ENCODE measurements at places on chromosomes 3 and 15.

- no peak for DNase-seq
Measured at GRCh38 chr3:69290006-69290405, 95.9 kb downstream of the FRMD4B start.

- no peak for DNase-seq
Measured at GRCh38 chr3:100765437-100765975, 56.2 kb downstream of the TFG start.

GRCh38 chr15:30929064-30929669 is 25.5 kb downstream of the FAN1 start:
- no peak for DNase-seq

GRCh38 chr3:87491843-87492242 is 215.5 kb upstream of the POU1F1 start:
- DNase-seq = no peak

GRCh38 chr3:46866720-46867549 is 3.7 kb upstream of the MYL3 start:
- peak; percentile 86 for DNase-seq

GRCh38 chr3:50122661-50123391 is 32.3 kb upstream of the SEMA3F start:
- DNase-seq = no peak

GRCh38 chr15:98682992-98683701 is 34.8 kb downstream of the IGF1R start:
- DNase-seq = no peak

GRCh38 chr3:3241596-3241995 is 62.1 kb upstream of the CRBN start:
- no peak for DNase-seq

DNA sequence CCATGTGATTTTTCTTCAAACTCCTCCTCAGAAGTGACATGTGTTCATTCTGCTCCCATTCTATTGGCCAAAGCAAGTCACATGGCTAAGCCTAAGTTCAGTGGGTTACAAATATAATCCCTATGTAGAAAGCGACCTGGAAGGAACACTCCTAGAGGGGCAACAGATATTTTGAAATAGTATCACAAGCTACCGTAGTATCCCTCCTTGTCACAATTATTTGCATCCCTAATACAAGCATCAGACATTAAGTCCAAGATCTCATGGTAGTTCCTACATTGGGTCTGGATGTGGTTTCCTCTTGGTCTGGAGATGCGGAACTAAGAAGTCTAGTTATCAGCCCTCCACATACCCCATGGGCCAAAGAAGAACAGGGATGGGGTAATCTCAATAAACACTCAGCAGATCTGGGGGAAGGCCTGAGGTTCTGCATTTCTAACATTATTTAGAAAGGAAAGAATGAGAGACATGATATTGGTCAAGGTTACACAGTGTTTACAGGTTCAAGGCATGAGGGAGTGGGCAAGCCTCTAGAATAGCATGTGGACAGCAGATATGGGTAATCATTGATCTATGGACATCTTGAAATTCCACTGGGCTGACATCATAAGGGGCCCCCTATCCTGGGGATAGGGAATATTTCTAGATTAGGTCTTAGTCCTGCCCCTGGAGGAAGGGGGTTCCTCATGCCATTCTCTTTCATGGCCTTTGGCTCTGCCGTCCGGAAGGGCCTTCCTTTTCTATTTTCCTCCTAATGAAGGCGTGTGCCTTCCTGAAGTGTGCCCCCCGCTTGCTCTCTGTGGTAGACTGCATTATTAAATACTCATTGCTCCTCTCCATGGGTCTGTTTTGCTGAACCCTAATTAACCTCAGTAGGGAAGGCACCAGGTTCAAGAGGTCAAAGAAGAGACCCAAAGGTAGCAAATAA is 17.8 kb upstream of the ABHD2 start:
- no peak for DNase-seq

- no peak for DNase-seq
Measured at GRCh38 chr15:66740802-66741201, 38.8 kb downstream of the SMAD6 start.

DNA sequence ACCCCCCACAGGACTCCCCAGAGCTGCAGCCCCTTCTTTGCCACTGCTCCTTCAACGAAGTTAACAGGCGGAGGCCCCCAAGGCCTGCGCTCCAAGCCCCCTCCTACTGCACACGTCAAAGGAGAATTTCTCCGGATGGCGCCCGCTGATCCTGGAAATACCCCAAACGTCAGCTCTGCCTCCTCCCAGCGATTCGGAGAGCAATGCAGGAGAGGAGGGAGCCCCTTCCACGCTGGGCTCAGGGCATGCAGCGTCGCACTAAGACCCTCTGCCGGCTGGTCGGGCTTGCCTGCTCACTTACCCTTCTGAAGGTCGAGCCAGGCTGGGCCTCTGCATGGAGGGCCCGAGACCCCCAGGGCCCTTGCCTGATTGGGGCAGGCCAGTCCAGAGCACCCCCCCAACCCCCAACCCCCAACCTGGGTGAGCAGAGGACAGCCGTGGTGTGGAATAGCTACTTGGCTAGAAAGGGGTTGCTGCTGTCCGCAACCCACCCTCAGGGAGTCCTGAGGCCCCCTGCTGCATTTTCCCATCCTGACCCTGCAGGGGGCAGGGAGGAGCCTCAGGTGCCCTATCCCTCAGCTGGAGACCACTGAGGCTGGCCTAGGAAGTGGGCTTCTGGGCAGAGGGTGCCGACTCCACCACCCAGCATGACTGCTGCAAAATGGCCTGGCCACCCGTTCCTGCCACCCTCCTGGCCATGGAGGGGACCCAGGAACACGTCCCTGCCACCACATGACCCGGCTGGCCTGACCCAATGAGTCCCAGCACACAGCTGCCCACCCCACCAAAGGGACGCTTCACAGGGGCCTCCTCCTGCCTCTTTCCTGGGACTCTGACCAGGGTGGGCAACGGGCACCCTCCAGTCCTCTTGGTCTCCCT is 976 bp downstream of the ATP2B2 start:
- peak; percentile 69 for DNase-seq

DNA sequence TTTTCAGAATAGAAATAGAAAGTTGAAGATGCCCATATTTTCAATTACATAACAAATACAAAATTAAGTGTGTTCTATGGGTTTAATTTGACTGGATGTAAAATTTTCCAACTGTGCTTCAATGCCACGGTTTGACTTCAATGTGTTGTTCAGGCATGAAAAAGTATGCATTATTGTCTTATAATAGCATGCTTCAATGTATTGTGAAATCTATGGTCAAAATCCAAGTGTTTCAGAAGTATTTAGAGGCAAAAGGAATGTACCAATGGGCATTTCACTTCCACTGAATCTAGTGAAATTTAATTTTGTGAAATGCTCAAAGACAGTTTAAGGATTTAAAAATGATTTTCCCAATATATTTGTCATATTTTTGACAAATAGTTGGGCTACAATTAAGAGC is 16.0 kb downstream of the NEK10 start:
- no peak for DNase-seq

DNA sequence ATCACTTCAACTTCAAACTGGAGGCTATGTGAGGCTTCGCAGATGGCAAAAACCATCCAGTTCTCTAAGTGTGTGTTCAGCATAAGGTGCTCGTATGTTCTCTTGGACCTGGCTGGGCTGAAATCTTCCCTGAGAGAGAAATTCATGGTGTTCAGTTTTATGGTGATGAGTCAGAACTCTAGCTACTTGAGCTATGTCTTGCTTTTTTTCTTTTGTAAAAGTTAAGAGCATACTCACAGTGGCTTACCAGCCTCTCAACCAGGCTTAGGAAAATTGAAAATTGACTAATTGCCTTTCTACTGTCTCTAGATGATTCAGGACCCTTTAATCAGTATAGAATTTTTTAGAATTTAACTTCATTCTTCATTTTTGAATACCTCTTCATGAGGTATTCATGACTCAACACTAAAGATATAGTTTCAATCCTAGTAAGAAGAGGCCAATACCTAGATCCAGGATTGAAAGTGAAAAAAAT is 617.5 kb downstream of the TBL1XR1 start:
- no peak for DNase-seq

DNA sequence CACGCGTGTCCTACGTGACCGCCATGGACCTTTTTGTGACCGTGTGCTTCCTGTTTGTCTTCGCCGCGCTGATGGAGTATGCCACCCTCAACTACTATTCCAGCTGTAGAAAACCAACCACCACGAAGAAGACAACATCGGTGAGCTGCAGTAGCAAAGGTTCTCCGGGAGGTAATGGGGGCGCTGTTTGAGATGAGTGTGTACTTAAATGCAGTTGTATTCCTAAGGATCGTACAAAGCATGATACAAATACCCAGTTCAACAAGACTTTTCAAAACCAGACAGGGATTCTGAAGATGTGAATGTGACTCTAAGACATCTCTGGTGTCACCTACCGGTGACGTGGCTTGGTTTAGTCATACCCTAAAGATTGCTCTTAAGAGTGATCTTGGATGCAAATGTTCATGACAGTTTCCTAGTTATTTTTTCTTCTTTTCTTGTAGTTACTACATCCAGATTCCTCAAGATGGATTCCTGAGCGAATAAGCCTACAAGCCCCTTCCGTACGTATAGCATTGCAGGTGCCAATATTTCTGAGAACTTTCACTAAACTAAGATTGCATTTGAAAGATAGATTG is 556.6 kb downstream of the GABRG3 start:
- DNase-seq = peak; percentile 7

DNA sequence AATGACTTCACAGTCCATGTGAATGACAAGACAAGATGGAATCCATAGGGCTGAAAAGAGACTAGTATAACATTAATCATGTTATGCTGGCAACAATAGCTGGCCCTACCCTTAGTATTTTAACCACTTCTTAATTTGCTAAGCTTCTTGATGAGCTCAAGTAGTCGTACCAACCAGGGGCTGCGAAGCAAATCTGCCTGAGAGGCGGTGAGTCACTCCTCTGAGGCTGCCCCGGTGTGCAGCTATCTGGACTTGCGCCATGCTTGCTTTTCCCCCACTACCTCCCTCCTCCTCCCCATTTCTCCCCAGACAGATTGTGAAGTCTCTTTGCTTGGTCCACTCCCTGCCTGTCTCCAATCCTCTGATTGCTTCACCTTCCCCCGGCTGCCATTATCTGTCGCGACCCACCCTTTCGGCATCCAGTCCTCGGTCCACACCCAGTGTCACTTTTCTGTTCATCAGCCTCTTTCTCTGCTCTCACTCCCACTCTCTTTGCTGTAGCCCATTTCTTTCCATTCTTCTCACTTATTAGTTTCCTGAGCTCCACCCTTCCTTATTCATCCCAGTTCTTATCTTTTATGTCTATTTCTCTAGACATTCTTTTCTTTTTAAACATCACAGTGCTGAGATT is 42.7 kb downstream of the DUT start:
- DNase-seq = no peak

DNA sequence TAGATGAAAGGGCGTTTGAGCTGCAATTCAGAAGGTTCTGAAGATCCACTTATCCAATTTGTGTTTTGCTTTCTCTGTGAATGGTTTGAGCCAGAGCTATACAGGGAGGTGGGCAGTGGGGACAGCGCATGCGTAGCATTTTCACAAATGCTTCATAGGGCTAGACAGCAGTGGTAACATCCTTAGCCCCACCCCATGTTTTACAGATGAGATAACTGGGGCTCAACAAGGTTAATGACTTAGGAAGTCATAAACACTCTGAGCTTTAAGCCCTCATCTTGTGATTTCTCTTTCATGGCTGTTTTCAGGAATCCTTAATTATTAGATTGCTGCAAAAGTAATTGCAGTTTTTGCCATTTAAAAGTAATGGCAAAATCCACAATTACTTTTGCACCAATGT is 408.7 kb downstream of the IL5RA start:
- no peak for DNase-seq

DNA sequence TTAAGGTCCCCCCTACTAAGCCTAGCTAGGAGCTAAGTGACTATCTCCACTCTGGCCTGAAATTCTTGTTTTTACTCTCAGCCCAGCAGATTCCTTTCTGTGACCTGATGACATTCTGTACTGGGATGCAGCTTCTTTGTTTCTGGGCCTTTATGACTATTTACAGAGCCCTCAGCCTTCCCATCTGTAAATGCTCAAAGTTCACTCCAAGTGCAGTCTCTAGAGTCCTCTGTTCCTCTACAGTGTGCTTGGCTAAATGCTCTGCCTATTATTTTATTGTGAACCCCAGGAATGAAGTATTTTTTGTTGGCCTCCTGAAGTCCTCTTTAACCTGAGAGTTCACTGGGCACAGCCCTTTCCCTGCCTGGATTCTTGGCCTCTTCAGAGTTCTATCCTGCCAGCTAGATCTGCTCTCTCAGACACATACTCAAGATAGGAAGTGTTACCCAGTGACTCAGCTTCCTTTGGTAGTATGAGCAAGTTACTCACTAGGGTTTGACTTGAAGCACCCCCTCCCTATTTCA is 278.1 kb upstream of the P2RY1 start:
- DNase-seq = no peak

GRCh38 chr15:40055576-40056293 is 16.8 kb upstream of the SRP14 start:
- no peak for DNase-seq

DNA sequence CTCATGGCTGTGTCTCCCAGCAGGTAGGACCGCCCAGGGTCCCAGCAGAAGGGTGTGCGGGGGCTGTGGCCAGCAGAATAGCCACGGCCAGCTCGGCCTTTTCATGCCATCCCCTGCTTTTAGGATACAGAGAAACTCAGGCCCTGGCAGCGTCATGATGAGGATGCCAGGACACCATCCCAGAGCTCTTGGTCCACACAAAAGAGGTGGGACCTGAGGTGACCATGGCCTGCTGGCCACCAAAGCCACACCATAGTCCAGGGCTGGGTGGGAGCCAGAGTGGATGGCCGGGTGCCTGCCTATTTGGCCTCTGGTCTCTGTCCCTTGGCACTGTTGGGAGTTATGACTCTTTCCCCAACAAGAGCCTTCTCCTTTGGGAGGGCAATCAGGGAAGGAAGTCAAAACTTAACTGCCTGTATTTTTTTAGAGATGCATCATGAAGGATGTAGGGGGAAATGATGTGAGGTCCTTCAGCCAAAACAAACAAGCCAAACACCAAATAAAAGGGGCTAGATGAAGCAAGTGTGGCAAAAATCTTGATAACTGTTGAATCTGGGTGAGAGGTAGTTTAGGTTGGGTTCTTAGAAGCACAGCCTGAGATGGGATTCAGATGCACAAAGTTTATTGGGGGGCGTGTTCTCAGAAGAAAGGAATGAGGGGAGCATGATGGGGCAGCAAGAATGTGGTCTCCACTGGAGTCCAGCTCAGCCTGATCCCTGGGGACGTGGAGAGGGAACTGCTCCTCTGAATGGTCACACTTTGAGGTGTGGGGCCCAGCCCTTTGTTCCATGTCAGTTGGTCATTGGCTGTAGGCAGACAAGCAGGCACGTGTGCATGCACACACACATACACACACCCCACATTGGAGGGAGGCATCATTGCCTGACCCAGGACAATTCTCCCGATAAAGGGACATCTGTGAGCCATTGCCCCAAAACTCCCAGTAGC is 33.2 kb downstream of the SMAD6 start:
- no peak for DNase-seq

DNA sequence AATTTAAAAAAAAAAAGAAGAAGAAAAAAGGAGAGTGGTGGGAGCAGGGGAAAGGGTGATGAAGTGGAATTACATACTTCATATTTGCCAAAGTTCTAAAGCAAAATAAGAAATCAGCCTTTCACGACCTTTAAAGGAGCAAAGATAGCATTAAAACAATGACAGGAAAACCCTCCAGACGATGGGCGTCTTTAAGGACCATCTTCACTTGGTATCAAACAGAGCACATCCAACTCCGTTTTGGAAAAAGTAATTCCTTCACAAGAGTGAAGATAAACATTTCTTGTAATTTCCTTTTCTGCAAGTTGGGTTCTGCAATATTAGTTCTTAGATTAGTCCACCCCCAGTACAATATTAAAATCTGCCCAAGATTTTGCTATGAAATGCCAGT is 32.8 kb downstream of the FRMD4B start:
- no peak for DNase-seq

GRCh38 chr3:10192953-10193691 is 28.4 kb downstream of the IRAK2 start:
- no peak for DNase-seq

Data from HuH-7.5 (cell line).